Stimulated activated CD4-positive, alpha-beta T cell treated with anti-CD3 and anti-CD28 coated beads, Interleukin-4, amount 100 ng/mL, for 4 hours (primary cell): ENCODE measurements at places on chromosomes 1 and 21.
A peak's percentile ranks its signal among the peaks of the same experiment; 100 is the strongest.

DNA sequence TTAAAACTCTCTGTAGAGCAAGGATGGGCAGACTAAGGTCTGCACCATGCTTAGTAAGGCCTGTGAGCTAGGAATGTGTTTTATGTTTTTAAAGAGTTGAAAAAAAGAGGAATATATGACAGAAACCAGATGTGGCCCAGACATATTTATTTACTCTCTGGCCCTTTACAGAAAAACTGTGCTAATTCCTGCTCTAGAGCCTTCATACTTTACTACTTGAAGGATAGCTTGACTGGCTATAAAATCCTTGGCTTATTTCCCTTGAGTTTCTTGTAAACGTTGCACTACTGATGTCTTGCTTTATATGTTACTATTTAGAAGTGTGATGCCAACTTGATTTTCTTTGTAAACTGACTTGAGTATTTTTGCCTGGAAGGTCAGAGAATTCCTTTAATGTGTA, 33.5 kb downstream of the CTBS start:
- DNase-seq: no peak

GRCh38 chr1:155173478-155174323, at the start of gene TRIM46:
Gene TRIM46, plus strand, starts transcription at chr1:155173849. Its CDS starts 118 bp downstream, at chr1:155173967.
- peak; percentile 73 for DNase-seq

DNA sequence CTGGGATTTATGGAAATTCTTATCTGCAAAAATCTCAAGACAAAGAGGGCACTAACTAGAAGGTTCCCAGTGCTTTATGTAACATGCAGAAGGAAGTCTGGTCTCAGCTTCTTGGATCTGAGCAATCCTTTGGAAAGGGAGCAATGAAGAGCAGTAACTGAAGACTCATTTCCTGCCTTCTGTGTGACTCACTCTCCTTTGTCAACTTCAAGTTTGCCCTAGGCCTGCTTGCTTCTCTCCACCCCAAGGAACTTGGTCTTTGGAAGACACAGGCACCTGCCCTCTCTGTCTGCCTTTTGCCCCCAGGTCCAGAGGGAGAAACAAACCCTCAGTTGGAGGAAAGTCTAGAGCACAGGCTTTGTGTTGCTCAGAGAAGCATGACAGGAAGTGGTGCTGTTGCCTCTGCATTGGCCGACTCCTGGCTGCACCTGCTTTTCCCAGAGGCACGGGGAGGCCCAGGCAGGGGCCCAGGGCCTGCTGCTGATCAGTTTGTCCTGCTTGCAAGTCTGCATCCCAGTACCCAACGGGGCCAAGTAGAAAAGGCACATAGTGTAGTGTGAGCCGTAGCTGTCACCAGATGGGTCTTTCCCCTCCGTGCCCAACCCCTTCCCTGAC, 137.2 kb downstream of the DHRS3 start:
- DNase-seq: peak; percentile 19

- DNase-seq: no peak
Observed at GRCh38 chr1:116127123-116127847, 16.1 kb downstream of the MAB21L3 start.

DNA sequence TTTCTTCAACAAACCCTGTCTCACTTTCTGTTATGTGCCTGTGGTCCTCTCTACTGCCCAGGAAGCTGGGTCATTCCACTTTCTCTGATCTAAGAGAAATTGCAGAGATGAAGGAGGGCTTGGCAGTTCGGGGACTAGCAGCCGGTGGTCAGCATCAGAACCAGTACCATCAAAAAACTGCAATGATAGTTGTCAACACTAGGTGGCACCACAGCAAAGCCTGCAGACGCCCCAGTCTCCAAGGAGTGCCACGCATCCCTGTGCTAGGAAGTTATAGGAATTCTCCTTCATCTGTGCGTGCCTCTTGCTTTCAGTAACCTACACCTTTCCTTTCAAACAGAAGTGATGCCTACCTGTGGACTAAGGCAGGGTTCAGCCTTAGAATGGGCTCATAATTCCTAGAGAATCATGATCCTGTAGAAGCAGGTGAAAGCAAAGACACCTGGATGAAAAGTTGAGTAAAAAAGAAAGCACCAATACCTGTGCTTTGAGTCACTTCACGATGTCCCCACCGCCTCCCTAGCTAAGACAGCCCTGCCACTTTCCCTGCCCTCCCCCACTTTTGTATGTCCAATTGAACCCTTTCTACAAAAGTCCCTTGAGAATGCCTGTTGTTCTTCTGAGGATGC, 129.2 kb downstream of the ADAMTS1 start:
- no peak for DNase-seq

- DNase-seq: no peak
Observed at GRCh38 chr1:202850593-202851362, 38.2 kb downstream of the RABIF start.

- no peak for DNase-seq
Observed at GRCh38 chr1:218346391-218347204, 1.5 kb downstream of the TGFB2 start.

GRCh38 chr1:72442262-72442661, 159.9 kb upstream of the NEGR1 start:
- DNase-seq: no peak

- DNase-seq: no peak
Observed at GRCh38 chr1:196387766-196388165, 220.5 kb downstream of the KCNT2 start.

DNA sequence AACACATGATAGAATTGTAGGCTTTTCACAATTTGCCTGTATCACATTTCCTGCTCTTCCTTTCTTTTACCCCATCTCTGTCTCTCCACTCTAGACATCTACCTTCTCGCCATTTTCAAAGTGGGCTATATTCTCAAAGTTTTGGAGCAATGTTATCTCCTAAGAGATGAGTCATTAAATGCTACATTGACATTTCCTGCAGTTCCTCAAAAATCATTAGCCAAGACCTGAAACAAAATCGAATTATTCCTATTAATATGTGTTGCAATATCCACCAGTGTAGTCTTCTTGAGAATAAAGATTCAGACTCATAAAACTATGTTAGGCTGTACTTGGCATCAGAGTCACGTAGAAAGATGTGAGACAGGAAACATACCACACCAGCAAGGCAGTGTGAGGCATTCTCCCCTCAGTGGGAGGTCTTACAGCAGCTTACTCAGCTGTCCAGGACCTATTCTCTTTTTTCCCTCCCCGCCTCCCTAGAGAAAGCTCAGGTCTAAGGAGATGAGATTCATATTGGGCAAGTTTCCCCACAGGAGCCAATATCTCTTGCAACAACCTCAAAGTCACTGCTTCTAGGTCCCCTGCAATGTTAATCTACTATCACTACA, 38.8 kb downstream of the FRRS1 start:
- DNase-seq: no peak

GRCh38 chr1:223489439-223489838, 96.2 kb downstream of the CCDC185 start:
- no peak for DNase-seq

DNA sequence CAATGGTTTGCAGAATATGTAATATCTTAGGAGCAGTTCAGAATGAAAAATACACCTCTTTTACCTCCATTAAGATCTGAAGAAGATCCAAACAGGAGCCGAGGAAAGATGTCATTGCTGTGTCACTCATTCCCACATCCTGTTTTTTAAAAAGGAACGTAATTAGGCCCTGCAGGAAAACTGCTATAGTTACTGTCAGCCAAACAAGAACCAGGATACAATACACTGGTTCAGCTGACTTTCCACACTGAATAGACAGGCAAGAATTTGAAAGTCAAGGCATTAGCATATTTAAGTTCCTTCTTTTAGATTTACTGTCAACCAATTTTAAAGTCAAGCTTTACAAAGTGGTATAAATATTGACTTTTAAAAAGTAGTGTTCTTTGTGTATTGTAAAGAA, 63.8 kb downstream of the IARS2 start:
- no peak for DNase-seq

GRCh38 chr1:33358795-33359503, 38.1 kb upstream of the A3GALT2 start:
- no peak for DNase-seq

- DNase-seq: no peak
Observed at GRCh38 chr21:45013260-45013841, 61.0 kb upstream of the ADARB1 start.

- no peak for DNase-seq
Observed at GRCh38 chr1:42251042-42251441, 84.0 kb downstream of the FOXJ3 start.

- no peak for DNase-seq
Observed at GRCh38 chr1:204742676-204743251, 57.2 kb upstream of the LRRN2 start.

- no peak for DNase-seq
Observed at GRCh38 chr1:26915204-26915842, 1.5 kb upstream of the NR0B2 start.

DNA sequence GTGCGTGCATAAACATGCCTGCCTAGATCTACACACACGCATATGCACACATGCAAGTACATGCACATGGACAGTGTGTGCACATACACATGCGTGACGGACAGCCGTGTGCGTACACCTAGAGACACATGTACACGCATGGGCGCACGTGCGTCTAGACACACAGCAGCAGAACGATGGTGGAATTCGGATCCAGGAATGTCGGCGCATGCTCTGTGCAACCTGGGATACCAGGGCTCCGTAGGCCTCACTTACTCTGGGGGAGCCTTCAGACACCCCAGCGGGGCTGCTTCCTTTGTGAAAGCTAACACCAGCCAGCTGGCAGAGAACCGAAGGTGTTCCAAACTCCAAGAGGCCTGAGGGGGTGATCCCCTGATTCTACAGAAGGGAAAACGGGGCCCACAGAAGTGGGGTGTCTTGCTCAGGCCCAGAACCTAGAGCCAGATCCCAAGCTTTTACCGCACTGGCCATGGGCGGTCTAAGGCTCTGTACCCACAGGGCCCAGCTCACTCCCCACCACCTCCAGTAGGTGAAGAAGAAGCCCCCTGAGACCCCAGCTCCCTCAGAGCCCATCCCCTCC, 27.4 kb upstream of the ARHGEF16 start:
- no peak for DNase-seq

GRCh38 chr1:87089070-87089736, 174.8 kb downstream of the HS2ST1 start:
- no peak for DNase-seq

- no peak for DNase-seq
Observed at GRCh38 chr1:203544485-203544884, 50.5 kb downstream of the OPTC start.

GRCh38 chr21:35333831-35334618, 284.9 kb upstream of the RUNX1 start:
- no peak for DNase-seq

- no peak for DNase-seq
Observed at GRCh38 chr21:14694817-14695216, 148.7 kb upstream of the SAMSN1 start.

DNA sequence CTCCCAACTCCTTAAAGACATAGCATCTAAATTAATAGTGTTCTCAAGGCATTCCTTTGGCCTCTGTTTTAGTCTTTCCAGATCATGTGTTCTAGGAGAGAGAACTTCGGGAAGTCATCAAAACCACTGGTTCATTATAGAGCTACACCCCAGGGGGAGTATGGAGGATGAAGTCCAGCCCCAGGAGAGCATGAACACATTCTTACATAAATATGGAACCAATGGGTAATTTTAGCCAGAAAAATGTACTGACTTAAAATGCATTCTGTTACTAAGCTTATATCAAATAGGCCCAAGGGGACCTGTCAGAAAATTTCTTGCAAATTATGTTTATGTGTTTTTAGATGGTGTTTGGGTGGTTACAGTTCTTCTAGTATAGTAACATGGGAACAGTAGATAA, 165.2 kb downstream of the NTMT2 start:
- no peak for DNase-seq

DNA sequence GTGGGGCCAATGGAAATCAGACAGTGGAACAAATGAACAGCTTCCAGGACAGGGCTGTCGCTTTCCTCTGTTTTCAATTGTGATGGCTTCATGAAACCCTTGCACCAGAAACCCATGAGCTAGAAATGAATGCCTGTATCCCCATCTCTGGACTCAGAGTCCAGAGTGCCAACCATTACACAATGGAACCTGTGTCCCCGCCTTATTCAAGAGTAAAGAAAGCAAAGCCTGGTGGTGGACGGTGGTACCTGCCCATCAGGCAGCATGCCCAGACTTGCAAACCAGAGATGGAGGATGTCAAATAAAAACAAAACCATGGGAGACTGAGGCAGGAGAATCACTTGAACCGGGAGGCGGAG, 4.4 kb upstream of the CAPN2 start:
- no peak for DNase-seq

DNA sequence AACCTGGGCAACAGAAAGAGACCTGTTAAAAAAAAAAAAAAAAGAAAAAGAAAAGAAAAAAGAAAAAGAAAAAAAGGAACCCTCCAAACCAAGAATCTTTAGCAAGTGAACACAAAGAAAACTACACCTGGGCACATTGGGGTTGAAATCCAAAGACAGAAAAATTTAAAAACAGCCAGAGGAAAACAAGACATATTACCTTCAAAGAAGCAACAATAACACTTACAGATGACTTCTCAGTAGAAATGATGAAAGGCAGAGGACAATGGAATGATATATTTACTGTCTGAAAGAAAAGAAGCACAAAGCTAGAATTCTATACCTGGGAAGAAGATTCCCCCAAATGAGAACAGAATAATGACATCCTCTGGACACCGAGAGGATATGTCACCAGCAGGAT, 2.7 kb upstream of the KRTAP10-1 start:
- no peak for DNase-seq

DNA sequence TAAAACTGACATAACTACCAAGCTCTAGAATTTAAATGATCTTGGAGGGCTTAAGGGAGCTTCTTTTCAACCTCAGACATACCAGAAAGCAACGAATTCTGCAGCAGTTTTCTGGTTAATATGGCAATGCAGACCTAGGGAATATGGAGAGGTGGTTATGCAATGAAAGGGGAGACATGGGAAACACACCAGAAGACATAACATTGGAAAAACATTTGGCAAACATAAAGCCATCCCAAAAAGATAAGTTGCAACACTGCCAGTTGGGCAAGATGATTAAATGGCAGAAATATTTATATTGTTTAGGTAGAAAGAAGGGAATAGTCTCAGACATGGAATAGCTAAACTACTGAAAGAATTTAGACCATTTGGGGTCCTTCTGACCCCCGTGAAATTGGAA, 104.5 kb downstream of the KCNJ6 start:
- no peak for DNase-seq
